HFF-Myc (cell line): ENCODE measurements at places on chromosomes 12 and 14.

- peak; percentile 22 for DNase-seq
Observed at GRCh38 chr12:101086490-101087135, 123.4 kb downstream of the SLC5A8 start.

DNA sequence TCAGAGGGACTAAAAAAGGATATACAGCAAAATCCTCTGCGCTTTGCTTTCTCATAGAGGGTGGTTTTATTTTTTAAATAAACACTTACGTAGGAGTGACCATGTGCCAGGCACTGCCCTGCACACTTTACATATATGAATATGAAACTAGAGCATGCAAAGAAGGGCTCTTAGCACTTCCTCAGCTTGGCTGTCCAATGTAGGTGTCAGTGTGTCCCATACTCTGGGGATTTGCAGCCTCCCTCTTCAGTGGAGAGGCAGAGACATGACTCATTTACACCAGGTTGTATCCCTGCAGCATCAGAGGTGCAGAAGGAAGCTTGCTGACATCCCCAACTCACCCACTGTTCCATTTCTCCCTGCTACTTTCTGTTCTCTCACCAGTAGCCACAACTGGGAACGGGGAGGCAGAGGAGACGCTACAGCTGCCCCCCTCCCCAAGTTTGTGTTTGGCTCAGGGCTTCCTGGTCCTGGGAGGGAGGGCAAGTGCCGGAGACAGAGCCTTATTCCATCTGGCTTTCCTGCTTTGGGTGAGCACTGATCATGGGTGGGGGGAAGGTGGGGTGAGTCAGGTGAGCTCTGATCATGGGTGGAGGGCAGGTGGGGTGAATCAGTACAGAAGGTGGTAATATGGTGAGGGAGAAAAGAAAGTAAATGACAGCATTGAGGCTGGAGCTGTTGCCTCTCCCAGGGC lies 4.9 kb upstream of the KRT5 start:
- no peak for DNase-seq

DNA sequence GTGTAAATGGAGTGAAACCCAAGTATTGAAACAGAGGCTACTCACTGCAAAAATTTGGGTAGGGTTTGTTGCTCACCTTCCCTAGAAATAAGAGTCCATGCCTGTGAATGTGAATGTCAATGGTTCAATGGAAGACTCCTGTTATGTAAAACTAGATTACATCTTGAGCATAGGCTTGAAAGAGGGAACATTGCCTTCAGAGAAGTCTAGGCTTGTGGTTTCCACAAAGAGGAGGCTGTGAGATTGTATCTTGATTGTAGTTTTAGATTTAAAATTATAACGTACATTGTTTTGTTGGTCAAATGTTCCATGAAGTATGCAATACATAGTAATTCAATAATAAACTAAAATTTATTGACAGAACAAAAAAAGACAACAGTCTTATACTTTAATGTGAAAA lies 413.7 kb upstream of the RPL10L start:
- no peak for DNase-seq

- DNase-seq, result no peak
Observed at GRCh38 chr12:81859521-81859920, 100.4 kb upstream of the PPFIA2 start.

DNA sequence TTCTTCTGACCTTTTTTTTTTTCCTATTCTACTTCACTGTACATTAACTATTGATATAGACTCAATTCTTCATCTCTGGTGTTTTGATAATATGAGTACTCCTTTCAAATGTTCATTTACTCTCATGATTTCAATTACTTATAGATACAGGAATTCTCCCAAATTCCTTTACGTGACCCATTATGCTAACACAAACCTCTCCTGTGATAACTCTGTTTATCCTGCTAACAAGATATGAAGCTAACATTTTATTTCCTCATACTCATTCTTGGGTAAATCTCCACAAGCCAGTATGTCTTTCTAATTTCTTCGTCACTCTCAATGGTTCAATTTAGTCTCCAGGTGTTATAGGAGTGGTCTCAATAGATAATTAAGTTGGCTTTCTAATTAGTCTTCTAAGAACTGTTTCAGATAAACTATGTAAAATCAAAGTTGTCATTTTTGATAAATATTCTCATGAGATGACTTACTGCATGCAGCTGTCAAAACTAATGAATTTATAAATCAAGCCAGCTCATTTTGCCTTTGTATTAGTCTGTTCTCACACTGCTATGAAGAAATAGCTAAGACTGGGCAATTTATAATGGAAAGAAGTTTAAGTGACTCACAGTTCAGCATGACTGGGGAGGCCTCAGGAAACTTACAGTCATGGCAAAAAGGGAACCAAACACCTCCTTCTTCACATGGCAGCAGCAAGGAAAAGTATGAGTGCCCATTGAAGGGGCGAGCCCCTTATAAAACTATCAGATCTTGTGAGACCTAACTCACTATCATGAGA lies 130.6 kb upstream of the MYF6 start:
- DNase-seq, result no peak

- no peak for DNase-seq
Observed at GRCh38 chr14:28077021-28077420, 689.6 kb upstream of the FOXG1 start.

GRCh38 chr12:5375547-5376295 lies 56.2 kb upstream of the NTF3 start:
- no peak for DNase-seq

DNA sequence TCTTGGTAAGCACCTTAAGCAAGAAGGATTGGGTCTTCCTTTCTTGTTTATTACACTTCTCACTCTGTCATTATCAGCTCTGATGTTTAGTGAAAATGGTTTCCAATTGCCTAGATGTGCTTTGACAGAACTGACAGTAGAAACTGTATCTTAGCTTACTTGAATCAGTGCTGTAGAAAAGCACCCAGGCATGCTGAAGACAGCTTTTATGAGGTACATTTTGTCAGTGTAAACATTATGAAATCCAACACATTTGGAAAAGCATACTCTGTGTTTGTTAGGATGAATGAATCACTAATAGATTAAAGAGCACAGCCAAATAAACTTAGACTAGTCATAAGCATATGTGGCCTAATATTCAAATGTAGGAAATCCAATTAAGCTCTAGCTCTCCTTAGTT lies 290.2 kb upstream of the NPAS3 start:
- DNase-seq, result peak; percentile 53

DNA sequence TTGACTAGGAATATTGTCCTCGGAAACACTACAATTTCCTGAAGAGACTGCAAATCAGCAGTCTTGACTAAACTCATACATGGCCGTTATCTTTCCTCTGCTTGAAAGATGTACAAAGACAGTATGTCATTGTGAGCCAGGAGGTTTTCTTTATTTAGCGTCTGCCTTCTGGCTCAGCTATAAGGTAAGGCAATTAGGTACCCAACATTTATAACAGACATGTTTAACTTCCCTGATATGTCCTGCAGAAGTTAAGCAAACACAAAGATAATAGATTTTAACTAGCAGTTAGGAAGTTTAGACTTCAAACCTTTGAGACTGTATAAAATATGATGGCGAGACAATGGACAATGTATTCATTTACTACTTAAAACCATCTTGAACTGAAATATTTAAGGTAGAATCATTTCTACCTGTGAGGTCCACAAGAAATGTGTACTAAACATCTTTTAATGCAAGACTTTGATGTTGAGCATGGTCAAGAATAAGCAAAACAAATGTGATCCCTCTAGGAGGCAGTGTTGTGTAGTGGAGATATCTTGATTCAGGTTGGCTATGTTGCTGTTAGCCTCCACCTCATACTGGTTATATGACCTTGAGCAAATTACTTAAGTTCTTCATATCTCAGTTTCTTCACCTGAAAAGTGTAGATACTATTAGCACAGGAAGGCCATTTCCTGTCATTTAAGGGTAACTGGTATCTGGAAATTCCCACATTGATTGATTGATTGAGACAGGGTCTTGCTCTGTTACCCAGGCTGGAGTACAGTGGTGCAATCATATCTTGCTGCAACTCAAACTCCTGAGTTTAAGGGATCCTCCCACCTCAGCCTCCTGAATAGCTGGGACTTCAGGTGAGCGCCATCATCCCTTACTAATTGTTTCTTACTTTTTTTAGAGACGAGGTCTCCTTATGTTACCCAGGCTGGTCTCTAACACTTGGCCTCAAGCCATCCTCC lies 96.3 kb upstream of the EEA1 start:
- peak; percentile 41 for DNase-seq

DNA sequence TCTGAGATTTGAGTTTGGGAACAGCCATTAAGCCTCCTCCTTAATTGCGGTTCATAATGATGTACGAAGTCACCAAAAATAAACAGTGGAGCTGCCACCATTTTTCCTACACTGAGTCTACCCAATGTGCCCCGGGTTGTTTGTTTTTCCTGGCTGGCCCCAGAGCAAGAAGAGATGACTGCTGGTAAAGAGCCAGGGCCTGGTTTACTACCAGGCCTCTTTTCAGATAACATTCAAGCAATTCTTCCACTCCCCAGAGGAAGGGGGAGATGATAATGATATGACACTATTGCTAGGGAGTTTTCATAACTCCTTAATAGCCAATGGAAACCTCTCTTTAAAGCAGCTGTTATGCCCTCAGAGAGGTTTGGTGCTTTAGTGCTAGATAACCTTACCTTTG lies 42.3 kb downstream of the BRAP start:
- no peak for DNase-seq

DNA sequence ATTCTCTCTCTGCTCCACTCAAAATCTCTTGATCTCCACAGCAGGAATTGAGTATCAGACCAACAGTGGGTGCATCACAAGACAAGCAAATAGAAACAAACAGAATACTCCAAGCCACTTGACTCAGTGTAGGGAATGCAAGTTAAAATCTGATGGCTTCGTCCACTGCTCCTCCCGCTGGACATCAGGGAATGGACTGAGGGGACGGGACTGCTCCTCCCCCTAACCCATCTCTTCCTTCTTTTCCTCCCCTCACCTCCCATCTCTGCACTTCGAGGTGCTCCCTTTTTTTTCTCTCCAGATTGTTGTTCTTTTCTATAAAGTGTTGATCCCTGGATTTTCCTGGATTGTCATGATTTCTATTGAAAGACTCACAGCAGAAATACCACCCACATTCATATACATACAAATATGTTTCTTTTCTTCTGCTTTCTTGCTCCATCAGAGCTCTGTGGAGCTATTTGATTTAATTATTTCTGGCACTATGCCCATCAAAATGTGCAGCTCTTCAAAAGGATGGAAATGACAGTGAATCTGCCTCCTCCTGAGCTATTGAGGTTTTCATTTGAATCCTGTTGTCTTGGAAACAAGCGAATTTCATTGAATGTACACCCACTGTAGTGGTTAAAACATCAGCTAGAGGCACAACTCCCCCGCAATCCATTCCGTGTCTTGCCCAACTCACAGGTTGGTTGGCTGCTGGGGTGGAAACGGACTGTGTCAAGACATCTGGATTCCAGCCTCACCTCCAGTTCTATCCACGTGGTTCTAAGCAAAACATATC lies 199.7 kb downstream of the SPTSSA start:
- no peak for DNase-seq

GRCh38 chr12:10249690-10250455 lies 37.2 kb downstream of the GABARAPL1 start:
- no peak for DNase-seq

- DNase-seq, result no peak
Observed at GRCh38 chr14:99150236-99150635, 121.8 kb downstream of the BCL11B start.

DNA sequence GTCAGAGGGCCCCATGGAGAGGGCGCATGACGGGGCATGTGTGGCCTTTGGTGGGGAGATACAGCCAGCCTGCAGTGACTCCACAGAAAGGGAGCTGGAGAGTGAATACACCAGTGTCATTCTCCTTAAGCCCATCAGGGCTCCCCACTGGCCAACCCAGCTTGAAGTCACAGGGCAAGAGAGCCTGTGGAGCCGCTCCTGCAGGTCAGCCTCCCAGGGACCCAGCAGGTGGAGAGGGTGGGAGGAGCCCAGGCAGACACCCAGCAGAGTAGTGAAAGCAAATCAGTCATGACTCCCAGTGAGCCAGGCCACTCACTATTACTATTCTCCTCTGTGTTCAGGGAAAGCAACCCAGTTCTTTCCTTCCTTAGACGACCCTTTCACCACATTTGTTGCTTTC lies 110.0 kb upstream of the CPM start:
- DNase-seq, result no peak

DNA sequence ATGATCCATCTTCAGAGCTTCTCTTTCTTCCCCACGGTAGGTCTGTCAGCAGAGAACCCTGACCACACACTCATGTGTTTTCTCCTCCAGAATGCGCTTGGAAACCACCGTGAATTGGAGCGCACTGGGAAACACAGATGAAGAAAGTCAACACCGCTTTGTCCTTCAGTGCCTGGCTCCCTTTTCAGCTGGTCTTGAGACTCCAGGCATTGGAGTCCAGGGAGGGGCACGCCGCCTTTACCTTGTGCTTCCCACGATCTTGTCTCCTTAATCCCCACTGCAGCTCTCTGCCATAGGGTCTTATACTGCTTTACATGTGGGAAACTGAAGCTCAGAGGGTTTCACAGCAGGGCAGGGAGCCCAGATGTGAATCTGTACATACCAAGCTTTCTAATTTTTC lies 1.1 kb downstream of the FAM90A1 start:
- no peak for DNase-seq

- no peak for DNase-seq
Observed at GRCh38 chr14:68734231-68734732, 58.6 kb downstream of the ZFP36L1 start.

- no peak for DNase-seq
Observed at GRCh38 chr14:92322516-92322915, 449 bp upstream of the SLC24A4 start.

GRCh38 chr12:43858991-43859390 lies 23.1 kb downstream of the TMEM117 start:
- no peak for DNase-seq

DNA sequence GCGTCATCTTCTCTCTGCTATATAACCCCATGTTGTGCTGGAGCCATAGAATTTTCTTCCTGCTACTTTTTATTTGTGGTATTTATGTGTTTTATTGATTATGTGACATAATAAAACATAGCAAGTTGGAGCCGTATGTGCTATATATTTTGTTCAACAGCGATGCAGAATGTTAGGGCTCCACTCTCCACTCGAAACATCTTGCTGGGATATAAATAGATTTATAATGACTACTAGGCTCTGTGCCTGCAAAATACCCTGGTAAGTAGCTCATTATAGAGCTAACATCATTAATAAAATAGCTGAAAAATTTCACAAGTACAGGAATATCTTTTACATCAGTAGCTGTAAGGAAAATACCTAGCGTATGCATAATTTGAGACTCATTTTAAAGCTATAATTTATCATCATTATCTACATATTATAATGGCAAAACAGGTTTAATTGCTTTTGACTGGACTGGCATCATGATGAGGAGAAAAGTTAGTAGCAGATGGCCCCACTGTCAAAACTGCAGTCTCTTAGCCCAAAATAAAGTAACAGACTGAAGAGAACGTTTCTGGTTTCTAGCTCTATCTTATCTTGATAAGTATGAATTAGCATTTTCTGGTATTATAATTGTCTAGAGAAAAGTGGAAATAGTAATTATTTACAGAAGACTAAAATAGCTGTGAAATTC lies 263.0 kb downstream of the NEDD1 start:
- DNase-seq, result no peak

GRCh38 chr12:78455991-78456390 lies 408.6 kb upstream of the SYT1 start:
- DNase-seq, result no peak

GRCh38 chr14:26339381-26339780 lies 258.5 kb downstream of the NOVA1 start:
- no peak for DNase-seq
